ENCODE measurements at places on chromosomes 3 and 15.

DNA sequence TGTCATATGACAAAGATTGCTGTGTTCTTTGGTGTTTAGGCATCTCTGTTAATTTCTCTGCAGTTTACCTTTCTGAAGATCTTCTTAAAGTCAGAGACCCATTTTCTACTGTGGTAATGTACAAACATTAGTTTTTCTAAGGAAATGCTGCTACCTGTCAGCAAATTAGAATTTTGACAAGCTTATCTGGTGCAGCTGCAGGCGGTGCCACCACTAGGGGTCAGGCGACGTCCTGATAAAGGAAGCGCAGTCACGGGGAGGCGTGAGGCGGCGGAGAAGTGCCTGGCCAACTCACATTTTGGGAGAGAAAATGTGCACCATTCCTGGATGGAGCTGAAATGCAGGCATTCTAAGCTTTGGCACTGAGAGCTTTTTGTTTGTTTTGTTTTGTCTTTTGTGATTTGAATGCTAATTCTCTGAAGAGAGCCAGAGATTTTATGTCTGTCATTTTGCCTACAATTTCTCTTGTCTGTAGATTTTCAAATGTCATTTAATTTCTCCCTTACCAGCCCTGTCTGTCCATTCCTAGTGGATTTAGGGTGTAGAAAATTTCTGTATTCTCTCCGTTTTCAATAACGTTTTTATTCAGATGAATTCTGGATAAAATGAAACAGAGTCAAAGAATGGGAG is 24.9 kb upstream of the SIAH2 start:
- DNase-seq, result peak; percentile 44

DNA sequence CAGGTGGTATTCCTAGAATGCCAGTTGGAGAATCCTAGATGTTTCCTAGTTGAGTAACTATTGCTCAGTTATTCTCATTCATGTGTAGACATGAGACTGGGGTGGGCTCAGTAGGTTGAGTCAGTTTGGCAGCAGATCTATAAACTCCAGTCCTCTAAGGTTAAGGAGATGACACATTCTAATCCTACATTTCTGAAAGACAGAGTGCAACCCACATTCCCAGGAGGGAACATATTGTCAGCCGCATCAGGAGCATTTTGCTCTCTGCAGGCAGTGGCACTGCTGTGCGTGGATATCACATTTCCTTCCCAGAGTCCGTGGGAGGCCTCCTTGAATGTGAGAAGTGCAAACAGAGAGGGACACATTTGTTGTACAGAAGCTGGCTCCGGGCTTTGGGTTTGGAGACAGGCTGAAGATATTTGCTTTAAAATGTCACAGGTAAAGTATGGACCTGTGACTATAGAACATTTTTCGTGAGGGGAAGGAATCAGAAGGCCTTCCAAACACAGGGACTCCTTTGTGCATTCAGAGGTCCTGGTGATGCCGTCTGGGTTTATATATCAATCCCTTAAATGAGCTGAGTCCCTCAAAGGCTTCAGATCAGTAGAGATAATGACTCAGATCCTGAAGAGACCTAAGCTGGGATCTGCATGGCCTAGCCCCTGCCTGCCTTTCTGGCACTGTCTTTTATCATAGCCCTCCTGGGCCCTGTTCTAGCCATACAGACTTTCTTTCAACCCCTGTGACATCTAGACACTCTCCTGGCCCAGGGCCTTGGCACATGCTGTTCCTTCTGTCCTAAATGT is 156.5 kb downstream of the CADPS start:
- DNase-seq, result peak; percentile 5

DNA sequence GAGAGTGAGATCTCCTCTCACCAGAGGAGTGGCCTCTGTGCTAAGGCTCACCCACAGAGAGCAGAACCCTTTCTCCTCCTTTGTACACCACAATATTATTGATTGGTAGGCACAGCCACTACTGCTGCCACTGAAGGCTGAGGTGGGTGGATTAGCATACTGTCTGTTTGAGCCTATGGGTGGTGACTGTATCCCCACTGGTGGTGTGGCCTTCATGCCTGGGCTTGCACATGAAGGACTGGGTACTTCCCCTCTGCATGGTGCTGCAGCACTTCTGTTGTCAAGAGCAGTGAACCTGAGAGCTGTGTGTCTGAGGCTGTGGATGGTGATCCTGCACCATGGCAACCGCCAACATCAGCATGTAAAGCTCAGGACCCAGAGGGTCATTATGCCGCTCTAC is 35.7 kb upstream of the NECTIN3 start:
- no peak for DNase-seq

DNA sequence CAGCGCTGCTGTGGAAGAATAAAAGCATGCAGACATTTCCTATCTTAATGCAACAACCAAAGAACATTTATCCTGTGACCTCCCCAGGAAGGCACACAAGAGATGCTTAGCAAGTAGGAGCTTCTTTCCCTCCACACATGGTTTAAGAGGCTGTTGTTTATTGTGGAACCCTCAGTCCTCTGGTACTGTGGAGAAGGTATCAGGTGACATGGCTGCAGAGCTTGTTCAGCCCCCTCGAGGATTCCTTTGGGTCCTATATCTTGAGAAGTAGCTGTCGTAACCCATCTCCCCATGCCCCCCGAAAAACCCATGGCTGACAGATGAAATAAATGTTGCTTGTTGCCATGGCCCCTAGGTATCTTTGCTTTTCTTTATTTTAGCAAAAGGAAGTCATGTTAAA is 20.3 kb upstream of the ETV5 start:
- no peak for DNase-seq

GRCh38 chr3:48157950-48158376 is 30.3 kb downstream of the CDC25A start:
- peak; percentile 40 for DNase-seq
